ENCODE measurements at places on chromosomes 4 and X. TPM values are rescaled to one million over a fixed set of nuclear protein-coding genes. Genes with fewer than 3 reads are reported as not detected.

Gene PDE6B
- not detected for total RNA-seq

Gene ARMCX1
- 25.6 TPM for total RNA-seq

Gene SSX3
- not detected for total RNA-seq

DNA sequence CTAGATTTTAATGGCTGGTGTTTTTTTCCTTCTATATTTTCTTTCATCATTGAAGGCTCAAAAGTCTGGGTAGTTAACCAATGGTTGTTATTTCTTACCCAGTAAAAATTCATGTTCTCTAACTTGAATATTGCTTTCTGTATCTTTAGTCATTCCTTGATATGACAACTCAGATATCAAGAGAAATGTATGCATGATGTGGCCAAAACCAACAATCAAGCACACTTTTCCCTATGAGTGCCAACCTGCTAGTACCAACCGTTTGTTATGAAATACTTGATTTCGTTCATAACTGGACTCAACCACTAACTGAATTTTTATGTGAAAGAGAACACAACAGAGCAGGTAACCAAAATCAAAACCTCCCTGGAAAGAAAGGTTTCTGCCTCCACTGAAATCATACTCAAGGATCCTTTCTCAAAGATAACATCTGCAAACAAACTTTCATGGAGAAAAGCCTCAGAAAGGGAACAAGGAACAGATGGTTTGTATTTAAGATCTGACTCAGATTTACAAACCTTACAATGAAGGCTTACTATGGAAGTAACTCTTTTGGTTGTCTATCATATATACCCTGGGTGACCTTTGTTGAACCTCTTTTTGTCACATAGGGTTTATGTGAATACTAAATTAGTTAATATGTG lies 8.3 kb upstream of the VEGFC start:
- no peak overlapping the region for H3K4me3 ChIP-seq
- no peaks in the 10 kb centered on the region for H3K36me3 ChIP-seq
- no peak for DNase-seq
- no peaks in the 10 kb centered on the region for H3K27me3 ChIP-seq

Gene CSAG3
- total RNA-seq: not detected

Gene CETN2
- total RNA-seq: 9.3 TPM

Gene PITX2
- 20.3 TPM for total RNA-seq

Gene SMIM31
- 16.5 TPM for total RNA-seq

Gene USP17L19
- total RNA-seq: not detected

DNA sequence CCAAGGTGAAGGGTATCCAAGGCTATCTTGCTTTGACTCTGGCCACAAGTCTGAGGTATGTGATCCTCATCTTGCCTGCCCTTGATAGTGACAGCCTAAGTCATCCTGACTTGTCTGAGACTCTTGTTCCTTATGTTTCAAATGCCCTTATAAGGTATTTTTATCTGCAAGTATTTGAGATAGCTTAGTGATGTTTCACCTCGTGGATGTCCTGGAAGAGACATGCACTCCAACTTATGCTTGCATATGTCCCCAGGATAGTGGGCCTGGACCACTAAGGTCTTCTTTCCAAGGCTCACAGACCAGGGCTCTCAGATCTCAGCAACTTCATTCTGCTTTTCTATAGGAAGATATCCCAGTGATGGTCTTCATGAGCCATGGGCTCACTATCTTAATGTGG lies 120.5 kb upstream of the WDR1 start:
- no peak overlapping the region for H3K27ac ChIP-seq
- no peaks in the 10 kb centered on the region for H3K27me3 ChIP-seq
- H3K4me1 ChIP-seq: no peaks in the 10 kb centered on the region
- H3K36me3 ChIP-seq: no peaks in the 10 kb centered on the region
- no peak for DNase-seq

DNA sequence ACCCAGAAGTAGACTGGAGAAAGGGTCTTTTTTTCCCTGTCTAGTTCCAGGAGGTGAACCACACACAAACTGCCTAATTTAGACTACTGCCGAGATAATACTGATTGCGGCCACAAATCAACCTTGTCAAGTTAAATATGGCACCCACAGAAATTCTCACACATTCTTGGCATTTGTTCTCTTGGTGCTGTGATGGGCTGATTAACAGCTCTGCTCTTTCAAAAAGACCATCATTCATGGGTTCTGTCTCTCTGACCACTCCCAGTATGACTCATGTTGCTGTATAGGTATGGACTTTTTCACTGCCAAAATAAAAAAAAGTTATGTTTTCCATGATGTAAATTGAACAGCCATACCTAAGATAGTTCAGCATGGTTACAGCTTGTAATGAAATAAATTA lies 1003.5 kb upstream of the LCORL start:
- no peak overlapping the region for H3K4me3 ChIP-seq
- H3K27ac ChIP-seq: no peak overlapping the region
- no peaks in the 10 kb centered on the region for H3K36me3 ChIP-seq
- no peaks in the 10 kb centered on the region for H3K27me3 ChIP-seq
- H3K4me1 ChIP-seq: no peaks in the 10 kb centered on the region
- no peak for DNase-seq

All from Peyer's patch (tissue), 4 donors.